ENCODE measurements at places on chromosomes 4 and X.

- DNase-seq, result no peak
Observed at GRCh38 chr4:83618431-83618830, 82.5 kb downstream of the GPAT3 start.

- DNase-seq, result peak; percentile 83
Observed at GRCh38 chrX:30613721-30614120, 36.2 kb upstream of the TASL start.

DNA sequence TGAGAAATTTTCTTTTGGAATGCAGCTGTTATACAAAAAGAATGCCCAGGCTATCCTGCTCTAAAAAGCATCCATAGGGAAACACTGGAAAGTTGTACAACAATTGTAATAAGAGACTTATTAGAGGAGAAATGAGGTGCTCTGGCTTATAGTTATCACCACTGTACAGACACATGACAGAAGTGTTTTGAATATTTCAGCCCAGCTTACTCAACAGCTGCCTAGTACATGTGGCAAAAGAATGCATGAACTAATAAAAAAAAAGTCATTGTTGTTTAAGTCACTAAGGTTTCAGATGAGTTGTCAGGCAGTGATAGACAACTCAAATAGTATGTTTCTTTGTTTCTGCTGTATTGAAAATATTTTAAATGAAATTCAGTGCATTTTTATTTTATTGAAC is 307.7 kb downstream of the GPM6A start:
- no peak for DNase-seq

DNA sequence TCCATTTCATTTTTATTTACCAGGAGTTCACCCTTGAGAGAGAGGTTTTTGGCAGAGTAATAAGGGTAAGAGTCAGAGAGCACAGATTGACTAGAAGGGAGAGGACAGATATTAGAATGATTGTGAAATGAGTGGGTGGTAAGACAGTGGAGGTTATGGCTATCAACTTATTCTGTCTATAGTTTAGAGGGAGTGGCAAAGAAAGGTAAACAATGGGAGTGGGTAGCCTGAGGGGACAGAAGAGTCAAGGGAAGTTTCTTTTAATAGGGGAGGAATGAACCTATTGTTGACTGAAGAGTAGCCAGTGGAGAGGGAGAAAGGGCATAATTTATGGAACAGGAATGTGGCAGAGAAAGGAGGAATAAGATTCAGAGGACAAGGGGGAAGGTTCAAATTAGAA is 186.5 kb upstream of the NRK start:
- no peak for DNase-seq

GRCh38 chr4:165738571-165738970 is 134.5 kb upstream of the TLL1 start:
- DNase-seq, result no peak
